Keratinocyte (primary cell): ENCODE measurements at places on chromosomes 6 and 20. TPM values are rescaled to one million over a fixed set of nuclear protein-coding genes. Genes with fewer than 3 reads are reported as not detected.

PPP1R3G gene
- 0.01 to 0.06 TPM (median 0.02 TPM) in 3 replicates for polyA plus RNA-seq

- DNase-seq: no peak
- peaks cover 47% of the 10 kb centered on the region for H3K4me1 ChIP-seq
- H3K4me3 ChIP-seq: no peak overlapping the region
- peak overlapping the region; percentile 77 for H3K27ac ChIP-seq
- H3K36me3 ChIP-seq: no peaks in the 10 kb centered on the region
These were observed 89.7 kb downstream of the ATXN1 start for GRCh38 chr6:16671302-16672289.

DNA sequence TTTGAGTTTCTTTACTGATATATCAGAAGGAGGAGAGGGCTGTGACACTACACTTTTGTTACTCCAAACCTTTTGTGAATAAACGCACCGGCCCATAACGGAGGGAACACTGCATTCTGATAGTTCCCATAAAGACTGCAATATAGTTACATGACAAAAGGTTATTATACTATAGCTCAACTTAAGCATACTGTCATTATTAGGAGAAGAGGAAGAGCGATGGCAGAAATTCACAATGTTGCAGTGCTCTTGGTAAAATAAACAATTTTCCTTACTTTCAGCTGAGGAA is 2.3 kb upstream of the PDE10A start:
- no peak overlapping the region for H3K27ac ChIP-seq
- DNase-seq: no peak
- peaks cover 45% of the 10 kb centered on the region for H3K27me3 ChIP-seq
- H3K4me1 ChIP-seq: no peaks in the 10 kb centered on the region

SASH1 gene
- 4.4 to 6.0 TPM (median 4.4 TPM) in 3 replicates for polyA plus RNA-seq

- H3K4me1 ChIP-seq: no peaks in the 10 kb centered on the region
- no peaks in the 10 kb centered on the region for H3K27me3 ChIP-seq
- no peak for DNase-seq
- H3K27ac ChIP-seq: no peak overlapping the region
These were observed 8.7 kb downstream of the RNF24 start for GRCh38 chr20:4006640-4007039.

- H3K27ac ChIP-seq: no peak overlapping the region
- H3K36me3 ChIP-seq: no peaks in the 10 kb centered on the region
- DNase-seq: no peak
- H3K4me3 ChIP-seq: no peak overlapping the region
- H3K27me3 ChIP-seq: no peaks in the 10 kb centered on the region
These were observed 59.0 kb downstream of the SGK1 start for GRCh38 chr6:134258849-134259306.

- no peak for DNase-seq
- H3K4me1 ChIP-seq: no peaks in the 10 kb centered on the region
- H3K27ac ChIP-seq: no peak overlapping the region
- H3K27me3 ChIP-seq: no peaks in the 10 kb centered on the region
- no peak overlapping the region for H3K4me3 ChIP-seq
These were observed 393.9 kb downstream of the PAX1 start for GRCh38 chr20:22099348-22099747.

- H3K4me3 ChIP-seq: no peak overlapping the region
- no peak for DNase-seq
- peak overlapping the region; percentile 86 for H3K27ac ChIP-seq
- no peaks in the 10 kb centered on the region for H3K36me3 ChIP-seq
- H3K4me1 ChIP-seq: peaks cover 17% of the 10 kb centered on the region
- H3K27me3 ChIP-seq: no peaks in the 10 kb centered on the region
These were observed 7.2 kb upstream of the LCA5 start for GRCh38 chr6:79544299-79544927.

- H3K4me3 ChIP-seq: no peak overlapping the region
- H3K36me3 ChIP-seq: no peaks in the 10 kb centered on the region
- H3K4me1 ChIP-seq: peaks cover 6% of the 10 kb centered on the region
- H3K27me3 ChIP-seq: no peaks in the 10 kb centered on the region
- no peak for DNase-seq
- no peak overlapping the region for H3K27ac ChIP-seq
These were observed 47.8 kb downstream of the CARMIL1 start for GRCh38 chr6:25326960-25327359.

LY6G6D gene
- 0.22 to 0.33 TPM in 2 of 3 replicates, not detected in the other for polyA plus RNA-seq

SLC16A10 gene
- 0.10 TPM in 1 of 3 replicates, not detected in the others for polyA plus RNA-seq
